Stimulated activated CD8-positive, alpha-beta memory T cell treated with anti-CD3 and anti-CD28 coated beads, Interleukin-4, amount 100 ng/mL, for 24 hours (primary cell): ENCODE measurements at places on chromosomes 2 and 18.
A peak's percentile ranks its signal among the peaks of the same experiment; 100 is the strongest.

GRCh38 chr2:133780099-133780996 lies 212.1 kb upstream of the NCKAP5 start:
- DNase-seq = no peak

GRCh38 chr2:216504376-216504762 lies 5.7 kb downstream of the RPL37A start:
- no peak for DNase-seq

DNA sequence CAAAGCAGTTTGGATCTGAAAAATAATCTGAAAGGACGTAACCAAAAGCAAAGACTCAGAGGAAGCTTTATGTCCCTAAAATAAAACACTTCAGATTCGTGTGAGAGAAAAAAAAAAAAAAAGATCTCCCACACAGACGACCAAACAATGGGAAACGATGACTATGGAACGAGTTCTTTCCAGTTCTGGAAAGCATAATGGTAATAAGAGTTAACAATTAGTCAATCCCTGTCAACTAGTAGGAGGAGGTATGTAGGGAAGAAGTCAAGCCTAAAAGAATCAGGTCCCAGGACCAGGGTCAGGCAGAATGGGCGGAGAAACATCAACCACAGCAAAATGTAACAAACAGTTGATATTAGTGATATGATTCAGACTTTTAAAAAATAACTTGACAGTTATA lies 170.3 kb upstream of the SETBP1 start:
- no peak for DNase-seq

DNA sequence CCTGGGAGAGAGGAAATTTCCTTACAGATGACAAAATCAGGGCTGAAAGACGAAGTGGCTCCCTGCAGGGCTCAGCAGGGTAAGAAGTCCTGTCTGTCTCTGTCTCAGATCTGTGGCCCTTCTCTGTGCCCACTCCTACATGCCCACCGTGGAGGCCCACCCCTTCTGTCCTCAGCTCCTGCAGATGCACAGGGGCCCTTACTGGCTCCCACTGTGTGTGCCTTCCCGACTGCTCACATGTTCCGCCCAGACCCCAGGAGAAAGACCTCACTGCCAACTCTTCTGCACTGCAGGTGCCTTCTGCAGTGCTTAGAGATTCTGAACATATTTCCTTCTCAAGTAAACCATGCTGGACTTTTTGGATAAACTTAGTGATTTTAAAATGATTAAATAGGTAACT lies 1.9 kb upstream of the KCNS3 start:
- no peak for DNase-seq

- DNase-seq = no peak
Measured at GRCh38 chr18:35463827-35464226, 33.9 kb downstream of the INO80C start.

- no peak for DNase-seq
Measured at GRCh38 chr2:177530561-177530960, 138.0 kb downstream of the AGPS start.

- no peak for DNase-seq
Measured at GRCh38 chr2:8677646-8678592, 3.9 kb upstream of the ID2 start.

GRCh38 chr2:165818920-165819319 lies 24.9 kb upstream of the GALNT3 start:
- no peak for DNase-seq

DNA sequence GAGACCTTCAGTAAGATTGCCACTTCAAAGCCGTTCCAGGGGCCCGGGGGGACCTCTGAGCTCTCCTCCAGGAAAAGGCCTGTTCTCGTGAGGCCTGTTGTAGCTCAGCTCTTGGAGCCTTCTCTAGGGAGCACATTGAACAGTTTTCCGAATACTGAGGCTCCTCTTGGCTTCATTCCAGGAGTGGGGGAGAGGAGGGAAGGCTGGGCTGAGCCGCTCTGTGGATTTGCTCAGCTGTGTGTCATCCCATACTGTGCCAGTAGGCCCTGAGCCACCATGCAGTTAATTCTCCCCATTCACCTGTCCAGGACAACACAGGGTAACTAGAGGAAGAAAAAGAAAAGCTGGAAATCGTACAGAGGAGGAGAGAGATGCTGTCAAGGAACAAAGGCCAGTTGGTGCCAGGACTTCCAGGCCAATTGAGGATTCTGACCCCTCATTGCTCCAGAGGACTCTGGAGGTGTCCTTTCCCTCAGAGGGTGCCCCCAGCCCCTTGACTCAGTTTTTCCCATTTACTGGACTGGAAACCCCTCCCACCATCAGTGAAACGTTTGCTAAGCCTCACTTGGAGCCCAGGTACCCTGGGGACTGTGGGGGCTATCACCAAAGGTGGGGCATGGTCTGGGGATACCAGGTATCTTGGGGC lies 41.4 kb downstream of the HS1BP3 start:
- DNase-seq = no peak

GRCh38 chr2:142020368-142020767 lies 110.4 kb downstream of the LRP1B start:
- DNase-seq = no peak

DNA sequence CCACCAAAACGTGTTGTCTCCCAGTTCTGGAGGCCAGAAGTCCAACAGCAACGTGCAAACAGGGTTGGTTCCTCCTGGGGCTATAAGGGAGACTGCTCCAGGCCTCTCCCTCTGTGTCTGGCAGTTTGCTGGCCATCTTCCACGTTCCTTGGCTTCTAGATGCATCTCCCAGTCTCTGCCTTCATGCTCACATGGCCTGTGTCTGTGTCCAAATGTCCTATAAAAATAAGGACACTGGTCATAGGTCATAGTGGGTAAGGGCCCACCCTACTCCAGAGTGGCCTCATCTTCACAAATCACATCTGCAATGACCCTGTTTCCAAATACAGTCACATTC lies 69.4 kb upstream of the TAF1B start:
- DNase-seq = no peak

GRCh38 chr2:217387776-217388387 lies 528.0 kb upstream of the TNP1 start:
- DNase-seq = no peak

DNA sequence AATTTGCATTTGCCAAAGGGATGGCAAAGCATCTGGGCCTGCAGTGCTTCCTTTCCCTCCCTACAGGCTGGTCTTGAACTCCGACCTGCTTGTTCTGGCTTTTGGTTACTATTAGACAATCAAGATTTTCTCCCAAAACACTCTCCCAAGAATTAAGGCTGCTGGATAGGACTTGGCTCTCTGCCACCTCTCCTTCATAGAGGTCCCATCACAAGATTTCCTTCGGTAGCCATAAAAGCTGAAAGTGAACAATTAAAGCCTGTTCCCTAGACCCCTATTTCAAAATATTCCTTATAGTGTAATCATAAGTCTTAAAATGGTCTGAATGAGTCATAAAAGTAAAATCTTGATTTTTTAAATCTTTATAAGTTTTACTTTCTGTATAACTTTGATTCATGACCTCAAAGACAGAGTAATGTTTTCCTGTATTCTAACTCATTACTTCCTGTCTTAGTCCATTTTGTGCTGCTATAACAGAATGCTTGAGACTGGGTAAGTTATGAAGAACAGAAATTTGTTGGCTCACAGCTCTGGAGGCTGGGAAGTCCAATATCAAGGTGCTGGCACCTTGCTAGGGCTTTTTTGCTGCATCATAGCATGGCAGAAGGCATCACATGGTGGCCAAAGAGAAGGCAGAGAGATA lies 37.8 kb upstream of the TNP1 start:
- DNase-seq = no peak

DNA sequence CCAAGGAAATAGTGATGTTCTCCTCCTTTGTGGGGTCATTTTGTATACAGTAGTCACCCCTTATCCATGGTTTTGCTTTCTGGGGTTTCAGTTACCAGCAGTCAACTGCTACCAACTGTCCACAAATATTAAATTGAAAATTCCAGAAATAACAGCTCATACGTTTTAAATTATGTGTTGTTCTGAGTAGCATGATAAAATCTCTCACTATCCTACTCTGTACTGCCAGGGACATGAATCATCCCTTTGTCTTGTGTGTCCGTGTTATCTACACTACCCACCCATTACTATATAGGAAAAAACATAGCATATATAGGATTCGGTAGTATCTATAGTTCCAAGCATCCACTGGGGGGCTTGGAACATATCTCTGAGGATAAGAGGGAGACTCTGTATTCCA lies 120.9 kb upstream of the DCC start:
- DNase-seq = no peak

- no peak for DNase-seq
Measured at GRCh38 chr2:21263622-21264021, 139.9 kb downstream of the TDRD15 start.

DNA sequence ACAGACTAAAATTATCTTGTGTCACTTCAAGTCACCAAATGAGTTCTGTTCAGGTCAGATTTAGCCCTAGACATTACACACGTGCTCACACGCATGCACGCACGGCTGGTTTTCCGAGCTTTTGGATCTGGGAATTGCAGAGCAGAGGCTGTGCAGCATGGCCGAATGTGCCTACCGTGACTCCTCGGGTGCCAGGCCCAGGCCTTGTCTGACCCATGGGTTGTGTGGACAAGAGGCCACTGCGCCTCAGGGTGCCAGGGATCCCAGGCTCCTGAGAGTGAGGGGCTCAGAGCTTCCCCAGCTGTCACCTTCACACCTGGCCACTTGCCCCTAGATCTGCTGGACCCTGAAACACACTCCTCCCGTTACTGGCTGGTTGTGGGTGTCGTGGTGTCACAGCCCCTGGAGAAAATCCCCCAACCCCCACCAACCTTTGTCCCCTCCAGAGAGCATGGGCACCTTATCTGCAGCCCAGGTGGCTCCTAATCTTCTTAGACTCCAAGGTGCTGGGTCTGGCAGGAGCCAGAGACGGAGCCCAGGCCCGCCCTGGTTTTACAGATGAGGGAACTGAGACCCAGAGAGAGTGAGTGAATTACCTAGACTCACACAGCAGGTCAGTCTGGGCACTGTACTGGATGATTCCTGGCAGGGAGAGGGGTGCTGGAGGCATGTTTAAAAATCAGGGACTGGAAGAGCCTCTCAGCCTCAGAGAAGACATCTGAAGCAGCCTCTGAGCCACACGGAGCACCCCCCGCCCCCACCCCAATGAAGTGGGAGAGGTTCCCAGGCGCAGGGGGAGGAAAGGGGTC lies 56.8 kb downstream of the ATOH8 start:
- no peak for DNase-seq

- DNase-seq = peak; percentile 70
Measured at GRCh38 chr2:98731041-98731893, at the start of gene MGAT4A. MGAT4A (minus strand) TSS chr2:98731132; CDS start chr2:98726332, 4,800 bp downstream.

- no peak for DNase-seq
Measured at GRCh38 chr2:99140056-99140859, 1.2 kb upstream of the C2orf15 start.

- no peak for DNase-seq
Measured at GRCh38 chr18:55221622-55222021, 262.4 kb upstream of the CCDC68 start.

DNA sequence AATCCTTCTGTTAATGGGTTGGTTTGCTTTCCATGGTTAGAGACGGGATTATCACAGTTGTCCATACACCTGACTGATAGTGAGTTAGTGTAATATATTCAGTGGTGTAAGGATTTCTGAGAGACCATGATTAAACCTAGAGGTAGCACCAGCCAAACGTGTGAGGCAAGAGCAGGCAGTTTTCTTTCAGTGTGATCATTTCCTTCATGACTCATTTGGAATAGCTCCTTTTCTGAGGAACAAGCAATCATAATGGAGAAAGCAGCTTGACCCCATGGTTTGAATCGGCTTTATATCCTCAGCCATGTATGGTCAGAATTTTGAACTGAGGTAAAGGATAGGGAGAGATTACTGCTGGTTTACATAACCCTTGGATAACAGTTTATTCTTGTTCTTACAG lies 2.9 kb downstream of the MXD1 start:
- DNase-seq = no peak

GRCh38 chr18:80192653-80193385 lies 54.5 kb downstream of the PARD6G start:
- no peak for DNase-seq

DNA sequence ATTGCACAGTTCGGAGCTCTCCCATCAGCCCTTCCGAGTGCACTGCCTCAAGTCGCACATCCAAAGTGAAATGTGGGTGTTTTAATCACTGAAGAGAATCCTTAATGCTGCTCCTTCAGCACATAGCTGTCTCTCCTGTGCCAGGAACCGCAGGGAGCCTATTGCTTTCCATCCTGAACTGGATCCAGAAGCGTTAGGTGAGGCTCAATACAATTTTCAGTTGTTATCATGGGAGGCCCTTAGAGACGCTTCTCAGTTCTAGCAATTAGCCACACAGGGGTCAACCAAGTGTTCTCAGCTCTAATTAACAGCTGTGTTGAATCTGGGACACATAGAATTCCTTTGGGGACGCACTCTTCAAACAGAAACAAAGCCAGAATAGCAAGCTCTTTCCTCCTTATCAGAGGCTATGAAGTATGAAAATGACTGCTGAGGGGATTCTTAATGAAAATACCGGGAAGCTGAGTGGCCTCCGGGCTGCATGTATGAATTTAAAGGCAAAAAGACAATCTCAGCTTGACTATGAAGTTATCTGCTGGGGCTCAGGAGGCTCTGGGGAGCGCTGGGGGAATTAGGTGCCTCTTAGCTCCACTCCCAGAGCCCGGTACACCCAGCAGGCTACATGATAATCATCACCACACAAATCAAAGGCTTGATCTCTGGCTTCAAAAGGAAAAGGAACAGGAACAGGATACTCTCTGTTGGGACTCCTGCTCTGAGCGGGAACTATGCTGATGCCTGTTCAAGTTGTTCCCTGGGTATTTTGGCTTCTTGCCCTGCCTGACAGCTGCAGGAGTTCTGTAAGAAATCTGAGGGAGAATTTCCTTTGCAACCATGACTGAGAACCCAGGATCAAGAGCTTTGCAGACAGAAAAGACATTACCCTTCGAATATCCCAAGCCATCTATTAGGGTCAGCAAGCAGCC lies 55.4 kb upstream of the NCOA1 start:
- no peak for DNase-seq

DNA sequence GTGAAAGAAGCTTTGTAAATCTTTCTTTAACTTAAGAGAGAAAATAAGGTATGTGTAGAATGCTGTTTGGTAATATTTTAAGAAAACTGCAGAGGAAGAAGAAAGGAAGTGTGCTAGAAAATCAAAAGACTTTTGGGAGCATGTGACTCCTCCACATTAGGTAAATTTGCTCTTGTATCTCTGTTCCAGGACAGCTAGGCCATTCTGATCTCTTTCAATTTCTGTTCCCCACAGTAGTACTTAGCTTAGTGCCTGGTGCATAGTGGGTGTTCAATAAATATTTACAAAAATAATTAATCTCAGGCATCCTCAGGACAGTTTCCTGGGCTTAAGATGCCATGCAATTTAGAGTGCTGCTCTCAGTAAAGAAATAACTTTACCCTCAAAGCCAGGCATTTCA lies 105.0 kb downstream of the GPD2 start:
- no peak for DNase-seq

DNA sequence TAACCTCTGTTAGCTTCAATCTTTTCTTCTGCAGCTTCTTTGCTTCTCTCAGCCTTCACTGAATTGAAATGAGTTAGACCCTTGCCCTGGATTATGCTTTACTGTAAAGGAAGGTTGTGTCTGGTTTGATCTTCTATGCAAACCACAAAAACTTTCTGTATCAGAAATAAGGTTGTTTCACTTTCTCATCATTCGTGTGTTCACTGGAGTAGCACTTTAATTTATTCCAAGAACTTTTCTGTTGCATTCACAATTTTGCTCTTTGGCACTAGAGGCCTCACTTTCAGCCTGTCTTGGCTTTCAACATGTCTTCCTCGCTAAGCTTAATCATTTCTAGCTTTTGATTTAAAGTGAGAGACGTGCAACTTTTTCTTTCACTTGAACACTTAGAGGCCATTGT lies 365.3 kb downstream of the TDRD15 start:
- no peak for DNase-seq
